ENCODE measurements at places on chromosomes 16 and 17.

DNA sequence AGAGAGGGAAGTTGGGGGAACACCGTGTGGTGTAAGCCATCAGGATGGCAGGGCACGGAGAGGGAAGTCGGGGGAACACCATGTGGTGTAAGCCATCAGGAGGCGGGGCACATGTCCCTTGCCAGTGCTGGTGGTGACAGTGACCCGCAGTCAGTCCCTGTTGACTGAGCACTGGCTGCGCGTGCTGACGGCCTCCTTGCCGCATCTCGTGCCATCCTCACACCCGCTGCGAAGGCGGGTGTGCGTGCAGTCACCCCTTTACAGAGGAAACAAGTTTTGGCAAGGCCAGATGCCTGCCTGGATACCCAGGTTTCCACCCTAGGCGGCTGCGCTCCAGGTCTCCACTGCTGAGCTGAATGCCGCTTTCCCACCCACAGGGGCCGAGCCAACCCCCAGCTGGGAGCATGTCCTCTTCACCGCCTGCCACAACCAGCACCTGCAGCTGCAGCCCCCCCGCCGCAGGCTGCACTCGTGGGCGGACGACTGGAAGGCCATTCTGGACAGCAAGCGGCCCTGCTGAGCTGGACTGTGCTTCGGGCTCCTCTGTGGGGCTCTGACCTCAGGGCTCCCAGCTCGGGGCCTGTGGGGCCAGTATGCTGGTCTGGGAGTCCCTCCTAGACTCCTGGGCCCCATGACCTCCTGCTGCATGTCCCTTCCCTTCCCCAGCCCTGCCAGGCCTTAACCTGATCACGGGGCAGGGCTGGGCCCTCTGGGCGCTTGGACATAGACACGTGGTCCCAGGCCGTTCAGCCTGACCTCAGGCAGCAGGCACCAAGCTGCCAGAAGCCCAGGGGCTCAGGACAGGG, 43.5 kb downstream of the NT5M start:
- DNase-seq = no peak

DNA sequence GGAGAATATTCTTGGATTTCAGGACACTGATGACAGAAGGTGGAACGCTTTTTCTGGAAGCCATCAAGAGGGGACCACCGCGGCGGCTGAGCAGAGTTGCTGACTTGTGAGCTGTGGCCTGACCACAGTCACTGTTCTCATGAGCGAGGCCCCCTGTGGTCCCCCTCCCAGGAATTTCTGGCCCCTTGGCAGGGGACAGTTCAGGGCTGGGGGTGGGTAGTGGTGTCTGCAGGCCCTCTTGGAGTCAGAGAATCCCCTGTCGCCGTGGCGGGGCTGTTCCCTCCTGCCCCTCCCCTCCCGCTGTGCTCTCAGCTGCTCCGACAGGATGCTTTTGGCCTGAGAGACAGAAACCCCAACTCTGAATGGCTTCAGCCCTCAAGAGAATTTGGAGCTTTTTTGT, 292.0 kb downstream of the SEC14L1 start:
- DNase-seq = no peak

GRCh38 chr17:71023249-71024030, 854.1 kb downstream of the KCNJ2 start:
- no peak for DNase-seq

DNA sequence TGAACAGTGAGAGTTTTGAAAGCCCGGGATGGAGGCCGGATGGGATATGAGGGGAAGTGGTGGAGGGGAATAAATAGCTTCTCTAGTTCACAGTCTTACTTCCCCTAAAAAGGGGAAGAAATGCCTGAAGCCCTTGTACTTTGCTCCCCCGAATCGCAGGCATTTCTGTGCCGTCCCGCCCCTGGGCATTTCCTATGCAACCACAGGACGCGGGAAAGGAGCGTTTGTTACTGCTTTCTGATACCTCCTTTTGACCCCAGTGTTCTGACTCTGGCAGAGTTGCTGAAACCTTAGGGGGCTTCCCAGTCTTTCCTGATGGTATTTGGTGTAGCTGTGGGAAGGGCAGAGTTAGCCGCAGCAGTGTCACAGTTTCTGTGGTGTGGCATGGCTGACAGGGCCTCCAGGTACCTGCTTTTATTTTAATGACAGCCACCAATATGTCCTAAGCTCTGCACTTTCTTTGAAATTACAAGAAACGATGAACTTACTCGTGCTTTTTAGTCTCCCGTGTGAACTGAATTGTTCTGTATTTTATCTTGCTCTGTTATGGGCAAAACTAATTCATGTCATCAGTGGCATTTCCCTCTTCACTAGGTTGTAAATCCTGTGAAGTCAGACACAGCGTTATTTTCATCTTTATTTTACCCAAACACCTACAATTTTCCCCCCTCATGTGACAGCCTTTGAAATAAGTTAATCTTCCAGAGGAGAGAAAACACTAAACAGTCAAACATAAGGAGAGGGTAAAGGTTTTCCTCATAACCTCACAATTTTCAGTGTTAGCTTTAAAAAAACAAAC, 27.1 kb downstream of the USP10 start:
- DNase-seq = no peak

GRCh38 chr17:69608141-69608540, 193.6 kb downstream of the MAP2K6 start:
- no peak for DNase-seq

- no peak for DNase-seq
These were observed 6.6 kb upstream of the LIMD2 start for GRCh38 chr17:63706336-63707082.

DNA sequence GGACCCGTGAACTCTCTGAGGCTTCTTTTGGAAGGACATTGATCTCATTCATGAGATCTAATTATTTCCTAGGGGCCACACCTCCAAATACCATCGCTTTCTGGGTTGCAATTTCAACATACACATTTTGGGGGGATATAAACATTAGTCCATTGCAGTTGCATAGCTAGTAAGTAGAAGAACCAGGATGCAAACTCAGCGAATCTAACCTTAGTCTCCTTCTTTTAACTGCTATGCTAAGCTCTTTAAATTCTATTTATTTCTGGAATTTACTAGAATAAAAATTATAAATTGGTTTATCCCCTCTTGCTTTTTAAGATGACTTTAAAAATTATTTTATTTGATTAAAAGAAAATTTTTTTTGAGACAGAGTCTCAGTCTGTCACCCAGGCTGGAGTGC, 232.5 kb upstream of the EEF2KMT start:
- DNase-seq = no peak

GRCh38 chr16:27791404-27791719, 241.4 kb downstream of the KATNIP start:
- DNase-seq = no peak

DNA sequence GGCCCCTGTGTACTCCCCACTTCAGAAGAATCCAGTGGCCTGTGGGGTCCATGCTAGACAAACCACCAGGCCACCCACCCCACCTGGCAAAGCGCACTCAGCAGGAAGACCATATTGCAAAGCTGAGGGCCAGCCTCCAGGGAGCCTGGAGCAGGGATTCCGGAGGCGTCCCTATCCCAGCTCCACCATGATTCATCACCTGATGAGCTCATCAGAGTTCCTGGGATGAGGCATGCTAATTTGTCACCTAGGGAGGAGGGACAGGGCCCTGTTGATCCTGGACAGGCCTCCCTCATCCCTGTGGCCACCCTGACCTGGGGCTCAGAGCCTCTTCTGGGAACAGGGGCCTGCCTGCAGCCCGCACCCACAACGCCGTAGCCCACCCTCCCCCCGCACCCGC, 131.6 kb upstream of the PLCG2 start:
- no peak for DNase-seq

- no peak for DNase-seq
These were observed 2.4 kb downstream of the SKAP1 start for GRCh38 chr17:48427598-48427997.

DNA sequence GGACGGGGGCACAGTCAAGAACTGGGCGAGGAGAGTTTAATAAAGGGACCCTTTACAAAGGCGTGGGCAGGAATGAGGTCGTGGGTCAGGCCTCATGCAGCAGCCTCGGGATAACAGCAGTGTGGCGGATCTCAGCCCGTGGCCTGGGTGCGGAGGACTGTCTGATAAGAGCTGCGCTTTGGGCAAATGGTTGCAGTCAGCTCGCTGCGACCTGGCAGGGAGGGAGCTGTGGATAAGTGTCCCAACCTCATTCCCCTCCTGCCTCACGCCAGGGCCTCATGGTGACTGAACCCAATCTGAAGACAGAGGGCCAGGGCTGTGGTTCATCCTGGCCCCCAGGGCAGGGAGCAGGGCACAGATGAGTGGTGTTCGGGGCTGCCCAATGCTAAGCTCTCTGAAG, 13.6 kb downstream of the SMTNL2 start:
- no peak for DNase-seq

GRCh38 chr16:74297145-74297665, 591 bp downstream of the PSMD7 start:
- DNase-seq = no peak

- no peak for DNase-seq
These were observed 6.4 kb downstream of the KRTAP9-1 start for GRCh38 chr17:41196068-41196467.

DNA sequence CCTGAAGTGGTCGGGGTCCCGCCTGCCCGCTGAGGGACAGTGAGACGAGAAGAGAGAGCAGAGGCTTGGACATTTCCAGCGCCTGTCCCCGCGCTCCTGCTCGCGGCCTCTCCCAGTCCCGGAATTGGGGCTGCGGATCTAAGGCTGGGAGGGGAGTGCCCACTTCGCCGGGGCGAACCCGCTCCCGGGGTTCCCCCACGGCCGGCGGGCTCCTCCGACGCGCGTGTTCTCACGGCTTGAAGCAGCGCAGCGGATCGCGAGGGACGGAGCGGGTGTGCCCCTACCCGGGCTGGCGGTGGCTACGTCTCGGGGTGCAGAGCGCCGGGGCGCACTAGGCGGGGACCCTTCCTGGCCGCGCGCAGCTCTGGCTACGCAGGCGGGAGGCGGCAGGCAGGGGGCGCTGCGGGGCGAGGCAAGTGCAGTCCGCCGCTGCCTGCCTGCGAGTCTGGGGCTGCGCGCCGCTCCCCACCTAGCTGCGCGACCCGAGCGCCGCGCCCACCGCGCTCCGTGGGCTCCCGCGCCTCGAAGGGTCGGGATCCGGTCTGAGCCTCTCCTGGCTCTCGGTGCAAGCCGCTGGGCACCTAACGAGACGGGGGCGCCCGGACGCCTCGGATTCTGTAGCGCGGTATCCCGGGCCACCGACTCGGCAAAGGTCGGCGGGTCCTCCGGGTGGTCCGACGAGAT, 1.2 kb downstream of the NGFR start:
- DNase-seq = peak; percentile 10

GRCh38 chr17:64095144-64095882, 34.6 kb downstream of the ERN1 start:
- DNase-seq = no peak

GRCh38 chr16:13291591-13292333, 390.4 kb downstream of the SHISA9 start:
- no peak for DNase-seq

DNA sequence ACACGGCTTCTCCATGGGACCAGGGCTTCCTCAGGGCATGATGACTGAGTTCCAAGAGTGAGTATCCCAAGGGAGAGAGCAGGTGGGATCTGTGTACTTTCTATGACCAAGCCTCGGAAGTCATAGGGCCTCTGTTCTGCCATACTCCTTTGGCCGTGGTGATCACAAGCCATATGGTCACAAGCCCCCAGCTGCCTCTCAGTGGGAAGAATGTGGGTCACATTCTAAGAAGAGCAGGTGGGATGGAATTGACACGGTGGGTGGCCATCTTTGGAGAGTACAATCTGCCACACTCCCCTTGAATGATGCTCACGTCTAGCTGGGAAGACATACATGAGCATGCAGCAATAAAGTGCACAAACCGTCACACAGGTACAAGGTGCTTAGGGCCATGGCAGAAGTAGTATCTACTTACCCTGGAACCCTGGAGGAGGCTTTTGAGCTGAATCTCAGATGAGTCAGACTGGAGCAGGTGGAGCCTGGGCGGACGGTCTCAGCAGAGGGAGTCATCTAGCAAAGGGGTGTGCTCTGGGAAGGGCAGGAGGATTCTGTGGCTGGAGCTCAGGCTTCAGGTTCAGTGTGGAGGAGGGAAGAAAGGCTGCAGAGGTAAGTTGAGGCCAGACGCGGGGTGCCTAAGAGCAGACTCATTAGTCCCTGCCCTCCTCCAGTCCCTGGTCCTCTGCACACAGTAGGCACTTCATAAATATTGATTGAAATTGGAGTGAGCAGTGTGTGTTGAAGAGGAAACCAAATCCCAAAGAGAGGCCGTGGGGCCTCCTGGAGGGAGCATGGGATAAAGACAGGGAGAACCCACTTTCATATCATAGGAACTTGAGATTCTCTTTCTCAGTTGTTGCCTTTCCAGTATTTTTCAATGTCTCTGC, 26.6 kb downstream of the GOSR2 start:
- DNase-seq = no peak

GRCh38 chr16:74771656-74772315, 2.8 kb downstream of the FA2H start:
- DNase-seq = no peak

GRCh38 chr17:46741122-46741730, 77.3 kb downstream of the WNT3 start:
- DNase-seq = no peak

GRCh38 chr16:2962334-2963073, 1.6 kb upstream of the KREMEN2 start:
- DNase-seq = no peak

GRCh38 chr16:48591976-48592375, 18.0 kb downstream of the N4BP1 start:
- DNase-seq = no peak

DNA sequence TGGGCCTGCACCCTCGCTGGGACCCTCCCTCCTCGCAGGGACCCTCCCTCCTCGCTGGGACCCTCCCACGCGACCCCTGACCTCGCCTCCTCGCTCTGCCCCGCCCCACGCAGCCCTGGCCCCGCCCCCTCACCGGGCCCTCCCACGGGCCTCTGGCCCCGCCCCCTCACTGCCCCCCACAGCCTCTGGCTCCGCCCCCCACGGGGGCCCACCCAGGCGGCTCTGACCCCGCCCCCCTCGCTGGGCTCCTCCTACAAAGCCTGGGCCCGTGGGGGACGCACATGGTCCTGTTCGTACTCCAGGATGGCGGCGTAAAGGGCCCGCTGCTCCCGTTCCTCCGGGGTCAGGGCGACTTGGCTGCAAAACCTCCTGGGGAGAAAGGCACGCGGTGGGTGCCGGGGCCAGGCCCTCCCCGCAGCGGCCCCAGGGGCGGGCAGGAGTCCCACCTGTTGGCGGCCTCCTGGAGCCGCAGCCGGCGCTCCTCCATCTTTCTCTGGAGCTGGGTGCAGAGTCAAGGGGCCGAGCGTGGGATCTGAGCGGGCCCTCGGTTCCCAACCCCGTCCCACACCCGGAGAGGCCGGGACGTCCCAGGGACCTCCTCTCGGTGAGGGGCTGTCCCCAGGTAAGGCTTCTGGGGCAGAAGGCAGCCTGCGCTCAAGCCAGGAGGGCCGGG, 9.0 kb downstream of the VPS9D1 start:
- DNase-seq = peak; percentile 32

DNA sequence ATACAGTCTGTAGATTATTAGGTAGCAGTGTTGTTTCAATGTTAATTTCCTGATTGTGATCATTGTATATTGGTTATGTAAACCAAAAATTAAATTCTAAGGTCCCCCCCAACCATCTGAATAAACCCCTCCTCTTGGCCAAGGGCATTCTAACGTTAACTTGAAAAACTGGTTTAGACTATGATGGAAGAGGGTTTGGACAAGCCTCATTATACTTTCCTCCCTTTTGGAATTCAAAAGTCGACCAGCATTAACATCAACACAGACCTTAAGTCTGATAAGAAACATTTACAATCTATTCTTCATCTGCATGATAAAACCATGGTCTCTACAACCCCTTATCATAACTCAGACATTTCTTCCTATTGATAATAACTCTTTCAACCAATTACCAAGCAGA, 20.6 kb upstream of the KIFC3 start:
- DNase-seq = no peak

Data from fibroblast of the conjunctiva (primary cell).